ENCODE measurements at places on chromosomes 6 and 20. TPM values are rescaled to one million over a fixed set of nuclear protein-coding genes. Genes with fewer than 3 reads are reported as not detected.

The RIN2 gene
- total RNA-seq: 35.7 TPM

The SLC17A1 gene
- not detected for total RNA-seq

The TCF21 gene
- 0.58 TPM for total RNA-seq

The HLA-DOB gene
- 0.29 TPM for total RNA-seq

The PRICKLE4 gene
- total RNA-seq: not detected

The MAS1 gene
- total RNA-seq: not detected

The CTAGE9 gene
- total RNA-seq: not detected

The ASCC3 gene
- total RNA-seq: 74.4 TPM

The ADA gene
- 9.0 TPM for total RNA-seq

The TRIM10 gene
- total RNA-seq: not detected

The GRIK2 gene
- total RNA-seq: not detected

The TP53TG5 gene
- 3.2 TPM for total RNA-seq

The CALHM5 gene
- 0.58 TPM for total RNA-seq

The ABHD16B gene
- total RNA-seq: not detected

The RGS17 gene
- 13.8 TPM for total RNA-seq

The HLA-DPB1 gene
- 20.9 TPM for total RNA-seq

The FNDC11 gene
- 1.7 TPM for total RNA-seq

The YIPF3 gene
- total RNA-seq: 164 TPM

The RIPOR3 gene
- 0.35 TPM for total RNA-seq

The BMP2 gene
- 0.53 TPM for total RNA-seq

The TMEM217 gene
- 2.0 TPM for total RNA-seq

The COL21A1 gene
- 0.89 TPM for total RNA-seq

The LCA5 gene
- total RNA-seq: 4.1 TPM

The SPTLC3 gene
- total RNA-seq: 4.9 TPM

The PPP1R16B gene
- not detected for total RNA-seq

The JPH2 gene
- total RNA-seq: 1.4 TPM

The EPB41L2 gene
- total RNA-seq: 37.2 TPM

The MAP1LC3A gene
- total RNA-seq: 30.8 TPM

The SUMO4 gene
- not detected for total RNA-seq

The SIRPD gene
- total RNA-seq: not detected

The CGA gene
- 4.6 TPM for total RNA-seq

The PARD6B gene
- total RNA-seq: 0.58 TPM

The BTN1A1 gene
- not detected for total RNA-seq

The ZBTB46 gene
- total RNA-seq: 21.1 TPM

The MUCL3 gene
- total RNA-seq: not detected

The COL20A1 gene
- total RNA-seq: not detected

The PTCHD4 gene
- 0.18 TPM for total RNA-seq

The KCNK17 gene
- total RNA-seq: not detected

The SLC22A23 gene
- total RNA-seq: not detected

The MUC21 gene
- not detected for total RNA-seq

The FRK gene
- 0.18 TPM for total RNA-seq

The RUNX2 gene
- total RNA-seq: 8.0 TPM

The IDH3B gene
- total RNA-seq: 133 TPM

The COL11A2 gene
- total RNA-seq: under 0.01 TPM

The CPXM1 gene
- 6.4 TPM for total RNA-seq

The AKAP7 gene
- total RNA-seq: 6.0 TPM

The CLDN20 gene
- not detected for total RNA-seq

The WFDC12 gene
- not detected for total RNA-seq

The DEFB118 gene
- not detected for total RNA-seq

The ITPR3 gene
- 31.9 TPM for total RNA-seq

The BPIFB4 gene
- not detected for total RNA-seq

The COL19A1 gene
- not detected for total RNA-seq

The C6orf132 gene
- total RNA-seq: 6.9 TPM

All from myometrial cell (primary cell).